BJ (cell line): ENCODE measurements at places on chromosomes 16 and 17.

- DNase-seq, result no peak
Measured at GRCh38 chr16:30136971-30137605, 14.1 kb upstream of the MAPK3 start.

- no peak for DNase-seq
Measured at GRCh38 chr16:67163999-67164558, 466 bp upstream of the HSF4 start.

- no peak for DNase-seq
Measured at GRCh38 chr16:11107780-11108465, 148.1 kb downstream of the SOCS1 start.

DNA sequence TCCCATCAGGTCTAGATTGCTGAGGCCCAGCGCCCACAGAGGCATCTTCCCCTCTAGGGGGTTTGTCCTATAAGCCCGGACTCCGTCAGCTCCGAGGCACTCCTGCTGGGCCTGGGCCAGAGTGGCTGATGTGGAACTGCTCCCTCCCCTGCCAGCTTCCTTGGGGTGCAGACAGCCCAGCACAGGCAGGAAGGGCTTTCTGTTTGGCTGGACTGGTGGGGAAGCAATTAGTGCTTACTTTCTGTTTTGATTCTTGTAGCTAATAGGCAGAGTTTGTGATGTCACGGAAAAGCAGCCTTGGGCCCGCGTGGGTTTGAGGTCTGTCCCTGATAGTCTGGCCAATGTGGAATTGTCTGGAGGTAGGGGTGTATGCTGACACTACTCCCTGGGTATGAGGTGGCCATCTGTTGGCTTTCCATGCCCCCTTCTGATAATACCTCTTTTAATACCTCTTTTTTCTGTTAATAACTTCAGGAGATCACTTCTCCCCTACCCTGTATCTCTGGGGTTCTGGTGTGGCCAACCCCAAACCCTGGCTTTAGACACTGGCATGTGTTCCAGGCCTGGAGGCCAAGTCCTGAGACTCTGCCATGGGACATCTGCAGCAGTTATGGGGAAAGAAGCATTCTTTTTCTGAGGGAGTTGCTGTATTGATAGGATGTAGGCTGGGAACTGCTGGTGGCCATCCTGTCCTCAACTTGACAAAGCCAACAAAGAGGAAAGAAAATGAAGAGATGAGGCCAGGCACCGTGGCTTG, 190.9 kb downstream of the RAB11FIP4 start:
- DNase-seq, result no peak

DNA sequence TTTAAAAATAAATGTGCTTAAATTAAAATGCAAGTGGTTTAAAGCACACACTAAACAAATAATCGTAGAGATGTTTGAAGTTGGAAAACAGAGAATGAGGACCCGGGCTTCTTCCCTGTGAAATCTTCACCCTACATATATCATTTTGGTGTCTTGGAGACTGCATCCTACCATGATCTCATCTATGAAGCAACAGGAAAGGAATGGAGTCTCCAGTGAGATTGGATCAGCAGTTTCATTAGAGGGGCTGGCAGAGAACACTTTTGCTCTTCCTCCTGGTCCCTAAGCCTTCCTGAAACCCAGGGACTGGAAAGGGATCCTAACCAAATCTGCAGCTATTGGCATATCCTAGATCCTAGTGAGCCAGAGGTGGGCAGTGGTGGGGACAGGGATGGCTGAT, 85.0 kb downstream of the GRIN2A start:
- no peak for DNase-seq

DNA sequence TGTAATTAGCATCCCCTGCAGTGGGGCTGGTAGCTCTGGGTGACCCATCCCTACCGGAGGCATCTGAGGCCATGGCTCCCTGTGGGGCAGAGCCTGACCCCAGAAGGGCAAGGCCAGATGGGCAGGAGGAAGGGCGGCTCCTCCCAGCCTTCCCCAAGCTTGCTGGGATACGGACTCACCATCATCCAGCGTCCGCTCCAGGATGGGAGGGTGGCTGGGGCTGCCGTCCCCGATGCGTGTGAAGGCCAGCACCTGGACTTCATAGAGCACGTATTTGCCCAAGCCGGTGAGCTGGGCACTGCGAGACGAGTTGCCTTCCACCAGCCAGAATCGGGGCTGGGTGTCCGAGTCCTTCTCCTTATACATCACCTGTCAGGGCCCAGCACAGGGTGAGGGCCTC, 81.6 kb upstream of the CDC42EP4 start:
- DNase-seq, result no peak

- DNase-seq, result no peak
Measured at GRCh38 chr16:89764711-89765201, 43.4 kb downstream of the ZNF276 start.

DNA sequence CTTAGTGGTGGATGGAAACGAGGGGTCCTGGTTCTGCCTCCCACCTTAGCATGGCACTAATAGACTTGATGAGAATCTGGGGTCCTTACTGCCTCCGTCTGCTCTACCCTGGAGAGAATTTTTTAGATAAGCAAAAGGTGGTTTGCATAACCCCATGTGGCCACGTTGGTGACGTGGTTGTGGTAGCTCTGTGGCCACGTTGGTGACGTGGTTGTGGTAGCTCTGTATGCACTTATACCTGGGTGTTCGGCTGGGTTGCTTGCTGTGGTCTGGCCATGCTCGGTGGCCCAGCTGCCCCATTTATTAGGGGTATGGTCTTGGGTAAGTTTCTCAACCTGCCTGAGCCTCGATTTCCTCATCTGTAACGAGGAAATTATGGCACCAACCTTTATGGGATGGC, 13.0 kb downstream of the SPIRE2 start:
- DNase-seq, result no peak

DNA sequence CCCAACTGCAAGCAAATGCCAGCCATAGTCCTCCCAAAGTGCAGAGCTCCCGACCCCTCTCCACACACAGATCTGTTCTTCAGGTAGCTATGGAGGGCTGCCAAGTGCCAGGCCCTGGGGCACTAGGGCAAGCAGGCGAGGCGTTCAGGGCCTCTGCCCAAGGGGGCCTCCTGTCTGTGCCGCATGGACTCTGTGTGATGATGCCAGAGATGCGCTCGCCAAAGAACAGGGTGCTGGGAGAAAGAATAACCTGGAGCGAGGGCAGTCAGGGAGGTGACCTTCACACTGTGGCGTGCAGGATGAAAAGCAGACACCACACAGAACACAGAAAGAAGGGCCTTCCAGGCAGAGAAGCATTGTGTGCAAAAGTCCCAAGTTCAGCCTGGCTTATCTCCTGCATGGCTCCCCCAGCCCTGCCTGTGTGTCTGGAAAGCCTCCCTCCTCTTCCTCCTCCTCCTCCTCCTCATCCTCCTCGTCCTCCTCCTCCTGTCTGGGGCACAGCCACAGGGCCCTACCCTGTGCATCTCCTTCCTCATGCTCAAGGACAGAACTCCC, 44.2 kb downstream of the PEMT start:
- DNase-seq, result no peak

- DNase-seq, result no peak
Measured at GRCh38 chr17:1907216-1907631, 77.4 kb downstream of the RPA1 start.

DNA sequence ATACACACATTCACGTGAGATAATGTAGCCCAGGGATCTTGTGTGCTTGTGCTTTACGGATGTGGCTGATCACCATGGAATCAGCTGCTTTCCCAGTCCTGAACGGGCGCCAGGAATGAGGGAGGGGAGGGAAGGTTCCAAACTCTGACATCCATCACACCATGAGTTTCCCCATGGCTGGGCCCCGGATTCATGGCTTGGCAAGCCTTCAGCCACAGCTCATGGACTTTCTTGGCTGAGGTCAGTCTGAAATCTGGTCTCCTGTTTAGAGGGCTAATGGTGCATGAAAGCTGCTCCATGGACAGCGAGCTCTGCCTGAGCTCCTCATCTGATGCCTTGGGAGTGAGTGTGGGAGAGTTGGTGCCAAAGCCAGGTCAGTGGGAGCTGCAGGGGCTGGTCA, 767.6 kb upstream of the EEF2KMT start:
- DNase-seq, result no peak

- no peak for DNase-seq
Measured at GRCh38 chr17:64095144-64095882, 34.6 kb downstream of the ERN1 start.

DNA sequence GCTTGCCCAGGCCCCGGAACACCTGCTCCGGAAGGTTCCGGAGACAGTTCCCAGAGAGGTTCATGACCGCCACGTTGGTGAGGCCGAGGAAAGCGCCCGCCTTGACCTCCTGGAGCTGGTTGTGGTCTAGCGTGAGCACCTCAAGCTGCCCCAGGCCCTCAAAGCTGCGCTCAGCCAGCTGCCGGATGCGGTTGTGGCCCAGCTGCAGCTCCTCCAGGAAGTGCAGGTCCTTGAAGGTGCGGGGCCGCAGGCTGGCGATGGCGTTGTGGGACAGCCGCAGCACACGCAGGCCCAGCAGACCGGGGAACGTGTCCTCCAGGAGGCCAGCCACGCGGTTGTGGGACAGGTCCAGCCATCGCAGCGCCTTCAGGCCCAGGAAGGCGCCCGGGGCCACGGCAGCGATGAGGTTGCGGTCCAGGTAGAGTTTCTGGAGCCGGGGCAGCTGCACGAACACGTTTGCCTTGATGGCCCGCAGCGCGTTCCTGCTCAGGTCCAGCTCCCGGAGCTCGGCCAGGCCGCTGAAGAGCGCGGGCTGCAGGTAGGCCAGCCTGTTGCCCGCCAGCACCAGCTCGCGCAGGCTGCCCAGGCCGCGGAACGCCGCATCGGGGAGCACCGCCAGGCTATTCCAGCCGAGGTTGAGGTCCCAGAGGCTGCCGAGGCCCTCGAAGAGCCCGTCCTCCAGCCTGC, 2.1 kb downstream of the IGFALS start:
- no peak for DNase-seq

GRCh38 chr16:3118846-3119245, 6.5 kb downstream of the ZNF205 start:
- no peak for DNase-seq

DNA sequence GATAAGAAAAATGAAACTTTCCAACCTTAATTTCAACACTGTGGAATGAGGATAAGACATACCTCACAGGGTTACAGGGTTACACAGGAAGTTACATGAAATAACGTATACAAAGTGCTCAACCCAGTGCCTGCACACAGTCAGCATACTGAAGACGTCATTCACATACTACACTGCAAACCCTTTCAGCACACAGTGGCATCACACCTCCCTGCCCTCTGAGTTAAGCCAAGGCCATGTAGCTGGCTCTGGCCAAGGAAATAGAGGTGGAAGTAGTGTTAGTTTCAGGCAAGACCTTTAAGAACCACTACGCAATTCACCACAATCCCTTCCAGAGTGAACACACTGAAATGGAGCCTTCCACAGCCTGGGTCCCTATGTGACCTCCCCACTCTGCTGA, 46.6 kb upstream of the GSG1L start:
- no peak for DNase-seq

GRCh38 chr17:48928876-48929811, 15.5 kb downstream of the SNF8 start:
- DNase-seq, result no peak

- DNase-seq, result peak; percentile 39
Measured at GRCh38 chr17:66348584-66349165, 46.3 kb downstream of the PRKCA start.

- no peak for DNase-seq
Measured at GRCh38 chr17:82939621-82940135, 99.9 kb upstream of the ZNF750 start.

GRCh38 chr17:72150632-72151460, 30.0 kb downstream of the SOX9 start:
- DNase-seq, result no peak
